ENCODE measurements at places on chromosomes 3 and 15.
A peak's percentile ranks its signal among the peaks of the same experiment; 100 is the strongest.

DNA sequence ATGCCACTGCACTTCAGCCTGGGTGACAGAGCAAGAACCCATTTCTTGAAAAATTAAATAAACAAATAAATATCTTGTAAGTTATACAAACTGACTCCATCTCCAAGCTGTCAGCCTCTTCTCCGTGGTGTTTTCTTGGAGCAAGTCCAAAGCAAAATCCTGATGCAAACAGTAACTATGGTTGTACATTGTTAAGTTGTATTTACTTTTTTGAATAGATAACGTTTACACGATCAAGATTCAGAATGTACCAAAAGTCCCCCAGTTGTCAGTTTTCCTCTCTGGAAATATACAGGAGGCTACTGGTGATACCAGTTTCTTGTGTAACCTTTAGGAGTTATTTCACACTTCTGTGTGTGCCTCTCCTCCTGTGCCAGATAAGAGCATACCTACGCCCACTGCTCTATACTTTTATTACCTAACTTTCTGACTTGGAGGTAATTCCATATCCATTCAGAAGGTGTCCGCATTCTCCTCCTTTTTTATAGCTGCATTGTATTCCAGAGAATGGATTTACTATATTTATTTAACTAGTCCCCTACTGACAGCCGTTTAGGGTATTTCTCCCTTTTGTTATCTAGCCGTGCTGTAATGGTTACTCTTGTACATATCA is 14.2 kb downstream of the CMTM7 start:
- DNase-seq, result no peak

DNA sequence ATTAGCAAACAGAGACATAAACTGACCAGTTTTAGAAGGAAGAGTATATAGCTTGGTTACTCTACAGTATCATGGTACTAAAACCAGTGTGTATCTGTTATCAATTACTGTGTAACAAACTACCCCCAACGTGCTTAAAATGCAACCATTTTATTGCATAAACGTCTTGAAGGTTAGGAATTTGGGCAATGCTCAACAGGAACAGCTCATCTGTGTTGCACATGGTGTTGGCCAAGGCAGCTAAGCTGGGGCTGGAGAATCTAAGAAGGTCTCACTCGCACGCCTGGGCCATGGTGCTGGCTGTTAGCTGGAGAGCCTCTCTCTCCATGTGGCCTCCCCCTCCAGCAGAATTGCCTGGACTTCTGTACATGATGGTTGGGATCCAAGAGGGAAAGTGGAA is 81.2 kb upstream of the THBS1 start:
- no peak for DNase-seq

GRCh38 chr15:80447077-80447476 is 42.9 kb downstream of the ARNT2 start:
- no peak for DNase-seq

- DNase-seq, result no peak
These were observed 141.4 kb downstream of the RBPMS2 start for GRCh38 chr15:64634027-64634426.

- peak; percentile 75 for DNase-seq
These were observed 1.1 kb downstream of the ARMC8 start for GRCh38 chr3:138188013-138188730.

DNA sequence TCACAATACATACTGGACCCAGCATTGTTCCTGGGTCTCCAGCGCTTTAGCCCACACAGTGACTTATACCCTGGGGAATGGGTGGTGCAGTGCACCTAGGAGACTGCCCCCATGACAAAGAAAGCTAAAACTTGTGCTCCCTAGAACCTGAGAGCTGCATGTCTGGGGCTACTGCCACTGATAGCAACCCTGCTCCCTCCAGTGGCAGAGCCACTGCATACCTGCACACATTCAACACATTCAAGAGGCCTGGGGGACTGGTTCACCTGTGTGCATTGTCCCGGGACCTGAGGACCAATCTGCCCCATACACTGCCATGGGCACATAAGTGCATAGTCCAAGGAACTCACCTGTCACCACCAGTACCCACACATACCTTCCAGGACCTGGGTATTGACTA is 302.7 kb upstream of the MANF start:
- no peak for DNase-seq

DNA sequence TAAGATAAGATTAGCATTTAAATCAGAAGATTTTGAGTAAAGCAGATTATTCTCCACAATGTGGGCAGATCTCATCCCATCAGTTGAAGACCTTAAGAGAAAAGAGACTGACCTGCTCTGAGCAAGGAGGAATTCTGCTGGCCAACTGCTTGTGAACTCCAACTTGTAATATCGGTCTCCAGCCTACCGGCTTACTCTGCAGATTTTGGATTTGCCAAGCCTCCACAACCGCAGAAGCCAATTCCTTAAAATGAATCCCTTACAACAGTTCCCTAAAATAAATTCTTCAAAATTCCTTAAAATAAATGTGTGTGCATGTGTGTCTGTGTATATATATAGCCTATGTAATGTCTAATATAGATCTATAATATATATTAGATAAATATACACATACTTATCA is 107.4 kb upstream of the KLF13 start:
- DNase-seq, result no peak

- no peak for DNase-seq
These were observed 144.5 kb downstream of the FBLN2 start for GRCh38 chr3:13693441-13693840.

DNA sequence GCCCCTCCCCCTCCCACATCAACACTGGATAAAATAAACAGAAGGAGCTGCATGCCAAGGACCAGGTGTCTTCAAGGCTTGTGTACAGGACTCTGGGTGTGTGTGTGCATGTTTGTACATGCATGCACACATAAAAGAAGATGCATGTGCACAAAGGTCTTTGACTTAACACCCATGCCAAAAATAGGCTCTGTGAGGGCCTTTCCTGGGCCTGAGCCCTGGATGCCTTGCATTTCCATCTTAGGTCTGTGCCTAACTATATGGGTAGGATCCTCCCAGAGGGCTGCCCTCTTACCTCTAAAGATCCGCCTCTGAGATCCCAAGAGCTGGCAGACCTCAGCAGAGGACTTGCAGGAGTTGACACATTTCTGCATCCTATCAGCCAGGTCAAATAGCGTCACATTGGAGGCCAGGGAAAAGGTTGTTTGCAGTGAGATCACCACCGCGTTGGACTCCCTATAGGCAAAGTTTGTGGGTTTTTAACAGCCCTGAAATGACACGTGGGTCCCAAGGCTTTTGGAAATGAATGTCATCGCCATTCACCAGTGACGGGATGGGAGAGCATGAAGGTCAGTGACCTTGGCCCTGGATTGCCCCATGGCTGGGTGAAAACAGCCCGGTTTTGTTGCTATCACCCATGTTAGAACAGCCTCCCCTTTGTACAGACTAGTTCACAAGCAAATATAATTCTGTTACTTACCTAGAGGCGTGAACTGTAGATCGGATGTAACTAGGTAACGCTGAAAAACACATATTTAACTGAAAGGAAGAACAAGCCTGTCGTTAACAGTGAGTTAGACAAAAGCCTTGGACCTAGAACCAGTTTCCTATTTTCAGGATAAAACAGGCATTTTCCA is 54.0 kb downstream of the HEG1 start:
- no peak for DNase-seq

GRCh38 chr3:330494-331115 is 134.0 kb downstream of the CHL1 start:
- no peak for DNase-seq

DNA sequence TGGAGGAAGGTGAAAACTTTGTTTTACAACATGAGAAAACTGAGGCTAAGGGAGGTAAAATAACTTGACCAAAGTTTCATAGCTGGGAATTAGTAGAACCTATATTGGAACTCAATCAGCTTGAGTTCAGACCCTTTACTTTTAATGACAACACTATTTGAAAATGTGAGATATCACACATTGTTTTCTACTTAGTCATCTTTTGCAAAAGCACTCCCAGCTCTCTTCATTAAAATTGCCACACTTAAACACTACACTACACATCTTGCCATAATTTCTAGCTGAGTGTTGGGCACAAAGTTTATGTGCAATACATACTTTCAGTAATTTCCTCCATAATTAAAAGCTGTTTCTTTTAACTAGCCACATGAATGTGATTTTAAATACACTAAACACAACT is 230.4 kb upstream of the DCBLD2 start:
- DNase-seq, result no peak

DNA sequence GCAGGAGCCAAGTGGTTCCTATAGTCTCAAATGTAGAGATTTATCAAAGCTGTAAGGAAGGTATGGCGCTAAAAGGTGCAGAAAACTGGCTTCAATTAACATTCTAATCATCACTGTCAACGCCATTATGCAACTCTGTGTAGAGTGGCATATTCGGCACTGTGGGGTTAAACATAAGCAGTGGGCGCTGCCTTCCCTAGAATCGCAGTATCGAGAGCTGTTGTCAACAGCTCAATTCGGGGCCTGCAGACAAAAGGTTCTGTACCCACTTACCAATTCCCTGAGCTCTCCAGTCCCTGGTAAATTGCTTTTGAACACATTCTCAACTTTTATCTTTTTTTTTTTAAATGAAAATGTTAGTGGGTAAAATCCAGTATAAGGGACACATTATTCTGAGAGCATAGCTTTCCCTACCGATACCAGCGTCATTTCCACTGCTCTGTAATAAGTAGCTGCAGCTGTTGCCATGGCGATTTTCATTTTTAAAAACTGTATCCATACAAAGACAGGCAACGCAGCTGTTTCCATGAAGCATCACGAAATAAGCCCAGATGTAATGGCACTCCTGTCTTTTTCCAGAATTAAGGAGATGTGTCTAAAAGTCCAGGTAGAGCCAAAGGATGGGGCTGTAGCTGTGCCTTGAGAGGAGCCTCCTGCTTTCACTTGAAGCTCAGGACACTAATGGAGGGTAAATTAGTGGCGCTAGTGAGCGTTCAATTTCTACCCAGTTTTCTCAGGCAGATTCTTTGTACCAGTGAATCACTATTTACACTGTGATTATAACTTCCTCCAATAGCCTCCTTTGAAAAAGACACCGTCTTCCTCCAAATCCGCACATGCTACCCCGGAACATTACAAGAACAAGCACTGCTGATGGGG is 250.3 kb downstream of the SLC9A9 start:
- no peak for DNase-seq

- no peak for DNase-seq
These were observed 3.7 kb upstream of the APOD start for GRCh38 chr3:195587406-195587805.

DNA sequence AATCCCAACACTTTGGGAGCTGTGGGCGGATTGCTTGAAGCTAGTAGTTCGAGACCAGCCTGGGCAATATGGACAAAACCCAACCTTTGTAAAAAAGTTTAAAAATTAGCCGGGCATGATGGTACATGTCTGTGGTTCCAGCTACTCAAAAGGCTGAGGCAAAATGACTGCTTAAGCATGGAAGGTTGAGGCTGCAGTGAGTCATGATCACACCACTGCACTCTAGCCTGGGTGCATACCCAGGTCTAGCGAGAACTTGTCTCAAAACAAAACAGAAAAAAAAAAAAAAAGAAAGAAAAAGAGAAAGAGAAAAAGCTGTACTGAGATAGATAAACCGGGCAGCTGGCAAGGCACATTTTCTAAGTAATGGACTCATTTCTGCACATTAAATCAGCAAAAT is 10.6 kb downstream of the ARPP19 start:
- DNase-seq, result peak; percentile 35

GRCh38 chr3:111884411-111885018 is 25.4 kb downstream of the PHLDB2 start:
- DNase-seq, result no peak

DNA sequence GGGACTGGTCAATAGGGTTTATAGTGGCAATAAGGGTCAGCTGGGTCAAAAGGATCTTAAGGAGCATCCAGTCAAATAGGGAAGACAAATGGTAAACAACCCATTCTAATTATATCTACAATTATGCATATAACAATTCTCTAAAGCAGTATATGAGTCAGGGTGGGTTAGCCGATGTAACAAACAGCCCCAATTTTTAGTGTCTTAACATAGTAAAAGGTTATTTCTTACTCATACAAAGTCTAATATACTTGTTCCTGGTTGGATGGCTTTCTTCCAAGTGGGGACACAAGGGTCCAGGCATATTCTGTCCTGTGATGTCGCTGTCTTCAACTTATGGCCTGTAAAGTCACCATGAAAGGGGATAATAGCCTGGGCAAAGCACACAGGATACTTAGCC is 97.9 kb upstream of the GALNT15 start:
- DNase-seq, result no peak

- DNase-seq, result no peak
These were observed 10.8 kb downstream of the THRB start for GRCh38 chr3:24483873-24484272.

- no peak for DNase-seq
These were observed 37.8 kb upstream of the HCLS1 start for GRCh38 chr3:121698476-121698875.

DNA sequence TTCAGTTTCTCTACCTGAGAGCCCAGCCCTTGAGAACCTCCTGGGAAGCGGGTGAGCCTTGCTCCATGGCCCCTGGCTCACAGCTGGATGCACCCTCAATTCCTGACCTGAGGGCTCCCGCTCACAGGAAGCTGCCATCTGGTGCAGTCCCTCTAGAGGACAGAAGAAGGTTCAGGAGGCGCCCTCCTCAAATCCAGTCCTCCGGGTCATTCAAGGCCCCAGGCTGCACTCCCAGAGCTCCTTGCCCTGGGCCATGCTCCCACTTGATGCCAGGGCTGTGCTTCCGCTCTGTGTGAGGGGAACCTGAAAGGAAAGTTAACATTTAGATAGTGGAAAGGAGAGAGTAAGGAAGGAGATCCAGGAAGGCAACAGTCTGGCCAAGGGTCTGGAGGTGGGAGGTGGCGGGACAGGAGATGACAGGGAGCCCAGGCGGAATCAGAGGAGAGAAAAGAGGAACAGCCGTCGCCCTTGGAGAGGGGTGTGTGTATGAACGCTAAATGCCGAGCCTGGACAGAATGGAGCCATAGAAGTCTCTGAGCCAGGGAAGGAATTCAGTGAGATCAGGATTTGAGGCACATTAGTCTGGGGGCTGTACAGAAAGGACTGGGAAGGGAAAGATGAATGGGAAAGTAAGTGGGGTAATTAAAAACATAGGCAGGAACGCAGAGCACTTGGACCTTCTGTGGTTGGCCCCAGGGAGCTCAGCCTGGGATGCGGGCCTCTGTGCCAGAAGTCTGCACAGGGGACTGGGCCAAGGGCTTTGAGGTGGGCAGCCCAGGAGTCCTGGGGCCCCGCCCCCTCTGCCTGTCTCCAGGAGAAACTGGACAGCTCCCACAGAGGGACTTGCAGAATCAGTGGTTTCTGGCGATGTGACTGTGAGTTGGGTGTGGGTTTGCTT is 26.1 kb downstream of the TBC1D21 start:
- DNase-seq, result no peak

GRCh38 chr3:25801786-25802185 is 11.9 kb downstream of the OXSM start:
- no peak for DNase-seq

- peak; percentile 85 for DNase-seq
These were observed 7.0 kb downstream of the EIF4A2 start for GRCh38 chr3:186790261-186790981.

- DNase-seq, result peak; percentile 66
These were observed 81.6 kb downstream of the PLXNA1 start for GRCh38 chr3:127064391-127065137.

All from RKO (cell line).